Aorta (tissue), 5 donors: ENCODE measurements at places on chromosomes 6 and 20. TPM values are rescaled to one million over a fixed set of nuclear protein-coding genes. Genes with fewer than 3 reads are reported as not detected.

DNA sequence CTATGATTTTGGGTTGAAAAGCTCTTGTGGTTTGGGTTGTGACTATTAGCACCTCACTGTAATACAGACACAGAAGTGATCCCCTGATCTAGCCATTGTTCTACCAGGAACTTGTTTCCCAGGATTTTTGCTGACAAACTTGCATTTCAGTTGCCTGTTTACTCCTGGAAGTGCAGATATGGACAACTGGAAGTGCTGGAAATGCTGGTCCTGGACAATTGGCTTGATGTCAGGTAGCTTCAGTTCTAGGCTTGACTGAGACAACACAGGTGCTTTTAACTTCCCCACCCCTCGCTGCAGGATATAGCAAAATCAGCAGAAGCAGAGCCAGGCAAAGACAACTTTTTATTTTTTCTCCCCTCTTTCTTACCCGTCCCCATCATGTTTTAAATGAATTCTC, 27.1 kb upstream of the FBXO30 start:
- H3K4me1 ChIP-seq = peaks cover 5% of the 10 kb centered on the region
- DNase-seq = no peak
- H3K27ac ChIP-seq = no peak overlapping the region
- no peaks in the 10 kb centered on the region for H3K27me3 ChIP-seq

DNA sequence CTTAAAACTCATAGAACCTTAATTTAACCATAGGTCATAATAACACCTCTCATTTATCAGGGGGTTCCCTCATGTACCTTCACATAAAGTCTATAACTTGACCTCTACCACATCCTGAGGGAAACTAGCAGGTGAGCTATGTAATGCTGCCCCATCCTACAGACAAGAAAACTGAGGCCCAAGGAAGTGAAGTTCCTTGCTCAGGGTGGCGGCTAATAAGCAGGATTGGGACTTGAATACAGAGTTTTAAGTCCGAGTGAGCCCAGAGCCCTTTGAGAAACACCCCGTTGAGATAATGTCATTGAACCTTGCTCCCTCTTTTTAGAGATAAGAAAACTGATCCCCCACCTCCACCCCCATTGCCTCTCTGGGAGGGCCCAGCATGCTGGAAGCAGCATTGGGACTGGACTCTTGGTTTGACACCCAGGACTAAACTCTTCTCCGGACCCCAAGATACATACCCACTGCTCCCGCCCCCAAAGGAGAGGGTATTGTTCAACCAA, 429 bp downstream of the BNIP5 start:
- no peak overlapping the region for H3K4me3 ChIP-seq
- H3K4me1 ChIP-seq = no peaks in the 10 kb centered on the region
- no peak for DNase-seq
- no peaks in the 10 kb centered on the region for H3K27me3 ChIP-seq
- H3K36me3 ChIP-seq = no peaks in the 10 kb centered on the region

DNA sequence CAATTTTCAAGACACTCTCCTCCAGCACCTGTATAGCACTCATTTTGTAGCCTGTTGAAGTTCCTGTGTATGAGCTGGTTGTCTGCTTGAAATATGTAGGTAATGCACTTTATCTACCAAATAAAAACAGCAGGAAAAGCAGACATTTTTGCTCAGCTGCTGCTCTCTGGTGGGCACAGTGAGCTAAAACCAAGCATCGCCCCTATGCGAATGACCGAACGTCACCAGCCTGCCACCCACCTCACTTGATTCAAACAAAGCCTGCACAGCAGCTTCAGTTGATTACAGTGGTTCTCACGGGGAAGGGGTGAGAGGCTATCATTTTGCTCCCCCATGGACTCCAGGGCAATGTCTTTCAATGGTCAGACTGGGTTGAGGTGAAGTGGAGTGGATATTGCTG, 185.7 kb downstream of the SASH1 start:
- no peak overlapping the region for H3K4me3 ChIP-seq
- H3K36me3 ChIP-seq = no peaks in the 10 kb centered on the region
- DNase-seq = no peak
- H3K27me3 ChIP-seq = no peaks in the 10 kb centered on the region
- peaks cover 6% of the 10 kb centered on the region for H3K4me1 ChIP-seq

- no peak overlapping the region for H3K4me3 ChIP-seq
- H3K36me3 ChIP-seq = no peaks in the 10 kb centered on the region
- H3K4me1 ChIP-seq = peaks cover 4% of the 10 kb centered on the region
These were observed 182.4 kb upstream of the MCHR2 start for GRCh38 chr6:100176311-100176950.

- H3K4me3 ChIP-seq = no peak overlapping the region
- H3K27me3 ChIP-seq = no peaks in the 10 kb centered on the region
- H3K27ac ChIP-seq = no peak overlapping the region
- H3K36me3 ChIP-seq = peaks cover 3% of the 10 kb centered on the region
- DNase-seq = no peak
These were observed 31.6 kb upstream of the ANKRD60 start for GRCh38 chr20:58260006-58260405.

DNA sequence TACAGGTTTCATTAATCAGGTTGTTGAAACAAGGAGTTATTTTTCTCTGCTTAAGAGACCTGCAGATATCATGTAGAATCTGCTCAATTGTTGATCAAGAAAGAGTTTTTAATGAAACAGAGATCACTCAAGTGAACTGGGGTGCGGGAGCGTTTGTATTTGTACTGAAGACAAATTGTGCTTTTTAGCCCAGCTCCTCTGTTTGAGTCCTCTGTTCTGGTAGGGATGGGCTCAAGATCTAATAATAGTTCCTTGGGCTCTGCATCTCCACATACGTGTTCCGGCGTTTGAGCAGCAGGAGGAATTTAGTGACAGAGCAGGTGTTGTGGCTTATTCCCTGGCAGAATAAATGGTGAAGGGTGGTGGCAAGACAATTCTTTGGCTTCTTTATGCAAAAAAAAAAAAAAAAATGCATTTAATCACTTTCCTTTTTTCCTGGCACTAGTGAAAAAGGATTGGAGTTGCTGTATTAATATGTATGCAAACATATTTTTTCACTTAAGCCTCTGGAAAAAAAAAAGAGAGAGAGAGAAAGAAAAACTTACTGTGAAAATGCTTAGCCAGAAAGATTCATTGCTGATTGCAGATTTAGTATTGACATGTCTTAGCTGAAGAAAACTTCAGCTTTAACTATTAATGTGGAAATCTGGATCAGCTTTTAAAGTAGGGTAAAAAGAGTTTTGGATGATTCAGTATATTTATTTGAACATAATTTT, 4.0 kb downstream of the CITED2 start:
- H3K4me1 ChIP-seq = no peaks in the 10 kb centered on the region
- no peaks in the 10 kb centered on the region for H3K27me3 ChIP-seq
- no peaks in the 10 kb centered on the region for H3K36me3 ChIP-seq

DNA sequence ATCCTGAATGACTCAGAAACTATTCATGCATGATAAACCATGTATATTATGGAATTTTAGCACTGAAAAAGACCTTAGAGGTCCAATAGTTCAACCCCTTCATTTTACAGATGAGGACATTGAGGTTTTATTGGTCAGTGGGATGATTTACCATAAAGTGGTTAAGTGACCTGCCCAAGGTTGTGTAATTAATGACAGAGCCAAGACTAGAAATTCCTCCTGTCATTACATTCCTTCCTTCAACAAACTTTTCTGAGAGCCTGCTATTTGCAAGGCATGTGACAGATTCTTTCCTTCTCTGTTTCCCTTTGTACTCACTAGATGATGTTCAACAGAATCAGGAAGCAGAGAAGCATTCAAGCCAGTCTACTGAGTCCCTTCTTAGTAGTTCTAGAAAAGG, 170.7 kb upstream of the KCNK16 start:
- H3K27me3 ChIP-seq = no peaks in the 10 kb centered on the region
- H3K4me1 ChIP-seq = no peaks in the 10 kb centered on the region
- DNase-seq = no peak
- H3K4me3 ChIP-seq = no peak overlapping the region
- no peak overlapping the region for H3K27ac ChIP-seq

DNA sequence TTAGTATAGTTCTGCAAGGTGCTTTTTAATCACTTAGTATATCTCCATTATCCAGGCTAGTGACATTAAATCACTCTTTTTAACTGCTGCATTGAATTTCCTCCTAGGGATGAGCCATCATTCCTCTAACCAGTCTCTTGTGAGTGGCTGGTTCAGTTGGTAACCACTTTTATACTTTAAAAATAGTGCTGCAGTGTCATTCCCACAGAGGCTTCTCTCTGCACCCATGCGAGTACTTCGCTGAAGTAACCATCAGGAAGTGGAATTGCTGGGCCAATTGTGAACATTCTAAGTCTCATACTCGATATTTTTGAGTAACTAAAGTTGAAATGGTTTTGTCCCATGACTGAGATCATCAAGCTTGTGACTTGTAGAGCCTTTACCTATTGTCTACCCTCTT, 2.1 kb downstream of the BTN3A2 start:
- H3K4me1 ChIP-seq = no peaks in the 10 kb centered on the region
- peaks cover 2% of the 10 kb centered on the region for H3K36me3 ChIP-seq
- H3K27me3 ChIP-seq = no peaks in the 10 kb centered on the region
- no peak overlapping the region for H3K4me3 ChIP-seq

GRCh38 chr6:29624520-29624961, 8.4 kb downstream of the GABBR1 start:
- H3K4me1 ChIP-seq = no peaks in the 10 kb centered on the region
- H3K36me3 ChIP-seq = peaks cover 7% of the 10 kb centered on the region
- DNase-seq = no peak
- H3K4me3 ChIP-seq = no peak overlapping the region
- H3K27ac ChIP-seq = no peak overlapping the region
- no peaks in the 10 kb centered on the region for H3K27me3 ChIP-seq

- H3K4me1 ChIP-seq = peaks cover 4% of the 10 kb centered on the region
- H3K36me3 ChIP-seq = no peaks in the 10 kb centered on the region
- H3K4me3 ChIP-seq = no peak overlapping the region
These were observed 70.0 kb downstream of the LRRC1 start for GRCh38 chr6:53864781-53865180.

GRCh38 chr6:135627092-135627715, 129.7 kb upstream of the AHI1 start:
- H3K4me1 ChIP-seq = no peaks in the 10 kb centered on the region
- H3K36me3 ChIP-seq = no peaks in the 10 kb centered on the region
- DNase-seq = no peak
- H3K27me3 ChIP-seq = no peaks in the 10 kb centered on the region

DNA sequence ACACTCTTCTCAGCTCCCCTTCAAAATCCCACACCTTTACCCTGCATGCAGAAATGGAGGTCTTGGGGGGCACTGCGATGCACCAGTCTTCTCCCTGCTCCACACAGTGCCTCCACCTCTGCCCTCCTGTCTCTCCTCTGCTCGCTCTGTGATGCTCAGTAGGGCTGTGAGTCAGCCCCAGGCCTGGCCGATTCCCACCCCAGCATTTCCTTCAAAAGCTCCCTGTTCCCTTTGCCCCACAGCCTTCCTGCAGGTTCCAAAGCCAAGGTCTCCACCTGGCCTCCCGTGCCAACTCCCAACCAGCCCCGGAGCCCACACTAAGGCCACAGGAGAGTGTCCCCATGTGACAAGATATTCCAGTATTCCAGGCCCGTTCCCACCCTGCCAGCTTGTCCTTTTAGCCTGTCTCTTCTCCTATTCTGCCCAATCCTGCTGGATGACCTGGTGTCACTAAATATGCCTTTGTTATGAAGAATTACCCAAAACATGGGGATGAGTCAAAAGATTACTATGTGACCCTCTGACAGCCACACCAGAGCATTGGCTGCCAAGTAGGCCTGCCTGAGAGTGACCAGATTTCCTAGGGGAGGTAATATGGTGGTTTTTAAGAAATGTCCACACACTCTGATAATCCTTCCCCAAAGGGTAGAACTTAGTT, 118.9 kb upstream of the NXT1 start:
- H3K27ac ChIP-seq = no peak overlapping the region
- no peaks in the 10 kb centered on the region for H3K4me1 ChIP-seq
- H3K4me3 ChIP-seq = no peak overlapping the region
- no peaks in the 10 kb centered on the region for H3K36me3 ChIP-seq

- no peaks in the 10 kb centered on the region for H3K4me1 ChIP-seq
- H3K4me3 ChIP-seq = no peak overlapping the region
These were observed 8.8 kb downstream of the L3MBTL1 start for GRCh38 chr20:43516251-43516824.

GRCh38 chr20:4225745-4226144, 210.4 kb upstream of the RNF24 start:
- peaks cover 5% of the 10 kb centered on the region for H3K4me1 ChIP-seq
- H3K4me3 ChIP-seq = no peak overlapping the region
- no peaks in the 10 kb centered on the region for H3K27me3 ChIP-seq

- no peaks in the 10 kb centered on the region for H3K27me3 ChIP-seq
- no peak overlapping the region for H3K4me3 ChIP-seq
- no peak for DNase-seq
- H3K4me1 ChIP-seq = no peaks in the 10 kb centered on the region
- H3K36me3 ChIP-seq = no peaks in the 10 kb centered on the region
These were observed 91.0 kb upstream of the FOXA2 start for GRCh38 chr20:22675341-22675740.

GRCh38 chr6:138815797-138816528, 20.1 kb downstream of the ECT2L start:
- DNase-seq = no peak
- H3K27me3 ChIP-seq = no peaks in the 10 kb centered on the region
- H3K36me3 ChIP-seq = no peaks in the 10 kb centered on the region
- H3K4me1 ChIP-seq = no peaks in the 10 kb centered on the region

GRCh38 chr6:9168669-9169068, 733.3 kb upstream of the SLC35B3 start:
- no peaks in the 10 kb centered on the region for H3K4me1 ChIP-seq
- H3K36me3 ChIP-seq = no peaks in the 10 kb centered on the region
- H3K4me3 ChIP-seq = no peak overlapping the region
- H3K27me3 ChIP-seq = no peaks in the 10 kb centered on the region

DNA sequence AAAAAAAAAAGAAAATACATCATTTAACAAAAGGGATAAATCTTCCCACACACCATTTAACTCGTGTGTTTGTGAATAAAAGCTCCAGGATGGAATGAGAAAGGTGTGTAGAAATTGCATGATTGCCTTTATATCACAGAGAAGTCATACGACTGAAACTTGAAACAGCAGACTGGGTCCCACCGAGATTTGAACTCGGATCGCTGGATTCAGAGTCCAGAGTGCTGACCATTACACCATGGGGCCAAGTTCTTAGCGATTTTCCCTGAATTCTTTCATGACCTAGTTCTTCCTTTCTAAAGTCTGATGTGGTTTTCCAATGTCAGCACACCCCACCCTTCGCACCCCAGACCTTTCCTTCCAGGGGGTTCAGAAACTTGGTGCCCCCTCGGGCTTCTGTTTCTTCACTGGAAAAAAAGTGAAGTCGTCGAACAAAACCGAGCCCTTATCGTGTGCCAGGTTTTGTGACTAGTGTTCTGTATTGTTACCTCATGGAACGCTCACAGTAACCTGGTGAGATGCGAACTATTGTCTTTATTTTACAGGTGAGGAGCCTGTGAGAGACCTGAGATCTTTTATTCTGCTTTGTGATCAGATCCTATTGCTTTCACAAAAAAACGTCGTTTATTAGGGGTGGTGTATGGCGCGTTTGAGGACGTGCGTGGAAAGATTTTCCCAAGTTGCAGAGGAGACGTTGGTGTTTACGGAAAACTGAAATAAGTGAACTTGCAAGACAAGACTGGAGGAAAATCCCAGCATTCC, 120.8 kb downstream of the OR2B2 start:
- H3K36me3 ChIP-seq = no peaks in the 10 kb centered on the region
- H3K27me3 ChIP-seq = no peaks in the 10 kb centered on the region
- no peaks in the 10 kb centered on the region for H3K4me1 ChIP-seq
- H3K4me3 ChIP-seq = peak overlapping the region; percentile 87
- peak; percentile 73 for DNase-seq
- no peak overlapping the region for H3K27ac ChIP-seq

The TFAP2A gene
- 0.63 TPM for total RNA-seq

The ATRN gene
- 33.4 TPM for total RNA-seq

The RPS6KA2 gene
- 52.7 TPM for total RNA-seq

The C6orf163 gene
- 5.6 TPM for total RNA-seq

The ZSCAN23 gene
- 2.9 TPM for total RNA-seq

The DEFB116 gene
- total RNA-seq = not detected

The POPDC3 gene
- total RNA-seq = not detected
